ENCODE measurements at places on chromosomes 7 and 10.

DNA sequence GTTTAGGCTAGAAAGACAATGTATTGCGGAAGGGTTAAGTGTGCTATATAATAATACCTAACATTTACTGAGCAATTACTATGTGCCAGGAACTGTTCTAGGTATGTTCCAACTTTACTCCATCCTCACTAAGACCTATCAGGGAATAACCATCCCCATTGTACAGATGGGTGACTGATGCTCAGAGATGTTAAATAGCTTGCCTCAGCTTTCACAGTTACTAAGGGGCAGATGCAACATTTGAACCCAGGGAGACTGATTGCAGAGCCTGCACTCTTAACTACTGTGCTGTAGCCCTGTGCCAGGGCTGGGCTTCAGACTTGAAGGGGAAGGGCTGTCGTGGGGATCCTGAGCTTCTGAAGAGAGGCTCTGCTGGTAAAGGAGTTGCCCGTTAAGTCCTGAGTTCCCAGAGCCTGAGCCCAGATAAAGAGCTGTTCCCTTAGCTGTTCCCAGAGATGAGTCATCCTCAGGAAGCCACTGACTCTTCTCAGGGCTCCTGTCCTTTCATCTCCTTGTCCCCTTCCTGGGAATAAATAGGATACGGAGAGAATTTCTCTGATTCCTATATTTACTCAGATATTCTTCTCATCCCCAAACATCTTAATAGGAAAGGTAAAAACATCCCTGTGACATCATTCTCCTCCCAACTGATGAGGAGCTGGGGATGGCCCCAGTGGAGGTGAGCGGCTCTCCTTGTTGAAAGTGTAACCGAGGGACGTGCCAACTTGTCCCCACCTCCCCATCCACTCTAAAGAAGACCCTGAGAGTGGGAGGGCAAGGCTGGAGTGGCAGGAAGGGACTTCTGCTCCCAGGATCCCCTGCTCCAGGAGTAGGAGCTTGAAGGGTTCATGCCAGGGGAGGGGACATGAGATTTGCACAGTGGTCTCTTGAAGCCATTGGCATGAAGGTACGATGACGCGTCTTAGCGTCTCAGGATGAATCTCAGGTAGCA is 28.0 kb upstream of the HABP2 start:
- no peak for DNase-seq

GRCh38 chr10:80473692-80474596 is 19.8 kb downstream of the TSPAN14 start:
- DNase-seq: no peak

DNA sequence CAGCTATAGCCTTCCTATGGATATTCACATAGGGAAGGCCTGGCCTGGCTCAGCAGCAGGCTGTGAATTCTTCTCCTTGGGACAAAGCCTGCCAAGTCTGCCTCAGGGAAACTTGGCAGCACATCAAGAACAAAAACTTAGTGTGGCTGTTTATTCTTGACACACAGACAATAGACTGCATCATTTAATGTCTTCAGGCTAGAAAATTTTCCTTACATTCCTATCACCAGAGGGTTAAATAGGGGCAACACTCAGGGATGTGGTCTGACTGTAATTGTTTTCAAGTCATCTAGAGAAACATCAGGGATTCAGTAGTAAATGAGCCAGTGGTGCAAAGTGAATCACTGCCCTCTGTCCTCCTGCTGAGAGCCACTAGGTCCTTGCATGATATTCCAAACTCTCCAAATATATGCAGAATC is 137.3 kb downstream of the SEMA3C start:
- no peak for DNase-seq

- no peak for DNase-seq
Measured at GRCh38 chr10:113084031-113084430, 134.0 kb downstream of the TCF7L2 start.

DNA sequence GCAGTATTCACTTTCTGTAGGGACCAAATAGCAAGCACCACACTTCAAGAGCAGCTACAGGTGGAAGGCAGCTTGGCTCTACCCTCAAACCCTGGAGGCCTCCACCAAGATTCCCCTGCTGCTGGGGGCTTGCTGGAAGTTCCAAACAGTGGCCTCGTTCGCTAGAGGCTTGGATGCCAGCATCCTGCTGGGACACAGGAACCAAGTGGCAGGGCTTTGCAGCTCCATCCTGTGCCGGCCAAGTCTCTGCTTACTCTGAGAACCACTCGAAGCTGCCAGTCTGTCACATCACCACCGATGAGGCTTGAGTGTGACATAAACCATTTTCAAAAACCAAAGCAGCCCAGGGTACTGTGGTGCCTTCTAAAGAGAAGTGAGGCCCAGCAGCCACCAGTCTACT is 69.2 kb upstream of the UNC5B start:
- no peak for DNase-seq

DNA sequence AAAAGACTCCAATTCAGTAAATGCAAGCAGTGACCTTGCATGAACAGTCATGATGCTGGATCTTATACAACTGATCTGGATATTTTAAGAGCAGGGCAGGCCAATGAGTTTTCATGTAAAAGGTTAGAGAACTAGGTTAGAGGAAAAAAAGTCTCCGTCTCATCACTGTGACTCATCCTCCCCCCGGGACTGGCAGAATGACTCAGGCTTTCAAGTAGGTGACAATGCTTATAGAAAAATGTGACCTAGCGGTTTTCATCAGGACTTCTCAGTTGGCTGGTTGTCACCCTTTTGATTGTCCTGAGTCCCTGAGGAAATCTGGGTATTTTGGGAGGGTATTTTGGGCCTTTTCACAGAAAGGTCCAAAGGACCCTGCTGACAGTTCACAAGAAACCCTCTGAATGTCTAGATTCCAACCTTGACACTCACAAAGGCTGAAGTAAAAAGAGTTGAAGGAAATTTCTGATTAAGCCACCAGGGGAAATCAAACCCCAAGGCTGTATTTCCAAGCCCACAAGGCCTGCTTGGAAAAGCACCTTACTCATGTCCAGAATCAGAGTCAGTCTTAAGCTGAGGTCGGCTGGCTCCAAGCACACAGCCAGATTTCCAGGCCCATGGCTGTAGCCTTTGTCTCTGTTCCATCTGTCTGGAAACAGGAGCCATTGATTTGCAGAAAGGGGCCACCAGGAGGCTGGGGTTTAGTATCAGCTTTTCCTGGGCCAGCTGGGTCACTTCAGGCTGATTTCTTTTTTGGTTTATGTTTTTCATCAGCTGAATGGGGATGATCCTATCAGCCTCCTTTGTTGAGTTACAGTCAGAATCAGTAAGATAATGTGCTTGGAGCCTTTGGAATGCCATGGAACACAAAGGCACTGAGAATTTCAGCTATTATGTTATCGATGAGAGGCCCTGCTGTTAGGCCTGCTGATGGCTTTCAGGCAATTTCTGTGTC is 226.4 kb upstream of the HABP2 start:
- peak; percentile 82 for DNase-seq

DNA sequence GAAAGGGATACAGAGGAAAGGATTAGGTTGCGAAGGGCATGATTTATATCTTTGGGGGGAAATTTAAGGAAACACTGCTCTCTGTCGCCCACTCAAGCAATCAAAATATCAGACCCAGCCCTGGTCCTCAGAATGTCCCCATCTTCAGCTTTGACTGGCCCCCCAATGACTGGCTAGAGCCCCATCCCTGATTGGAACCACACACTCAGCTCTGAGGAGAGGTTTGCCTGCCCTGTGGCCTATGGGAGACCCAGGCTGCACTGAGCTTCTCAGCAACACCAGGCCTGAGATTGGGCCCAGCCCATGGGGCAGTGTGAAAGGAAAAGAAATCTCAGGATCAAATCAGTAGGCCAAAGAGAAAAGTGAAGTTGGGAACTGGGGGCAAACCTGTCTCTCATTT is 69.5 kb downstream of the ADCYAP1R1 start:
- no peak for DNase-seq

- DNase-seq: no peak
Measured at GRCh38 chr10:122974023-122974422, 6.2 kb upstream of the PSTK start.

DNA sequence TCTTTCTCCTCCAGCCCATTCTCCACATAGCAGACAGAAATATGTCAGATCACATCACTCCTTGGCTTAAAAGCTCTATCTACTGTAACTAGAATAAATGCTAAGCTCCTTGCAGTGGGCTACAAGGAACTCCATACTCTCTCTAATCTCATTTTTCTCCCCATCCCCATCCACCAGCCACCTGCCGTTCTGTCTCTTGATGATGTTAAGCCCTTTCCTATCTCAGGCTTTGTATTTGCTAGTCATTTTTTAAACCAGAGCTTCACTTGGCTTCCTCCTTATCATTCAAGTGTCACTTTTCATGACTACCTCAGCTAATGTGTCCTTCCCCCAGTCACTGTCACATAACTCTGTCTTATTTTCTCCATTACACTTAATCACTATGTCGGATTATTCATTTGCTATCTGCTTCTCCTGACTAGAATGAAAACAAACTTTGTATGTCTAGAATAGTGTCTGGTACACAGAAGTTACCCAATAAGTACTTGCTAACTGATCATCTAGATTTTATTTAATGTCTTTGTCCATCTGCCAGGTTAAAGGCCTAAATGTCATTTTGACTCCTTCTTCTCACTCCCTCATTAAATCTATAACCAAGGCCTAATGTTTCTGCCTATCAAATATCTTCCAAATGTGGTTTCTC is 87.2 kb upstream of the RPA3 start:
- DNase-seq: no peak

DNA sequence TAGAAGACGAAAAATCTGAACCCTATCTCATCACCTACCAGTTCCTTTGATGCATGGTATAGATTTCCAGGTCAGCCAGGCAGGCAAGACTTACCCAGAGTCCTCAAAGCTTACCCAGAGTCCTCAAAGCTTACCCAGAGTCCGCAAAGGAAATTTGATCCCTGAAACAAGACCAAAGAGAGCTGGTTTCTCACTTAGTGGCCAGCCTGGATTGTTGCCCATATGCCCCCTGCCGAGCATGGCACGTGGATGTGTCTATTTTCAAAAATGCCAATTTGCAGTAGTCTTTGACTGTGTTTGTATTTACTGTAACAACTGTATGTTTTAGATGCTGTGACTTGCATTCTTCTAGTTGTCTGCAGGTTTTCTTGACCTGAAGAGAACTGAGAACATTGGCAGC is 120.2 kb upstream of the STARD3NL start:
- DNase-seq: no peak

- DNase-seq: no peak
Measured at GRCh38 chr10:113950268-113950667, 93.4 kb upstream of the ADRB1 start.

DNA sequence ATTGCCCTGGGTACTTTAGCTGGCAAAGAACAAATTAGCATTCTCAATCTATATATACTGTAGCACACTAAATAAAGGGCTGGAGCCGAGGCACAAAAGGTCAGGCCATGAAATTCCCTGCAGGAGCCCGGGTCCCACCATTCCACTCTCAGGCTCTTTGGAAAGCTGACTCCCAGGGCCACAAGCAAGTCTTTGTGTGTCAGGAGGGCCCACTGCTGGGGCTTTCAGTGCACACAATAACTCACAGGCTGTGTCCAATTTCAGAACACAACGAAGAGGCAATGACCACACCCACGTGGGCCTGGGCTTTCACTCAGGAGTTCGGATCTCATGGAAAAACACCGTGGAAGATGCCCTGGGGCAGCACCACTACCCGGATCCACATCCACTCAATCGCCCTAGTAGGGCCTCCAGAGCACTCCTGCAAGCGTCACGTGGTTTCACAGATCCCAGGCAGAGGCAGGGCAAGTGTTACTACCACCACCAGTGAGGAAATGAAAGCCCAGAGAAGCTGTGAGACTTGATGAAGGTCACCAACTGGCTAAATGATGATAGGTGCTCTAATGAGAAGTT is 60.3 kb downstream of the COBL start:
- no peak for DNase-seq

GRCh38 chr10:75712242-75712880 is 280.9 kb downstream of the LRMDA start:
- peak; percentile 15 for DNase-seq

GRCh38 chr7:16652888-16653287 is 6.9 kb downstream of the BZW2 start:
- no peak for DNase-seq

DNA sequence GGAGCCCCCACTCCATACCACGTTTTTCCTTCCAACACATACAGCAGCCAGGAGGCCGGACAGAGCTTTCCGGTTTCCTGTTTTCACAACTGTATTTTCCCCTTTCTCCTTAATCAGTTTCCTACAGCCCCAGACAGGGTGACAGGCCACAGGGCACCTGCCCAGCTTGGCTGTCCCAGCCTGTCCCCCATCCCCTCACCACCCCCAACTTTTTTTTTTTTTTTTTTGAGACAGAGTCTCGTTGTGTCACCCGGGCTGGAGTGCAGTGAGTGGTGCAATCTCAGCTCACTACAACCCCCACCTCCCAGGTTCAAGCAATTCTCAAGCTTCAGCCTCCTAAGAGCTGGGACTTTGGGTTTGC is 10.3 kb upstream of the HSPB1 start:
- peak; percentile 83 for DNase-seq

GRCh38 chr10:124059551-124059950 is 33.8 kb downstream of the CHST15 start:
- DNase-seq: no peak

- DNase-seq: no peak
Measured at GRCh38 chr7:133910761-133911160, 216.4 kb upstream of the LRGUK start.

DNA sequence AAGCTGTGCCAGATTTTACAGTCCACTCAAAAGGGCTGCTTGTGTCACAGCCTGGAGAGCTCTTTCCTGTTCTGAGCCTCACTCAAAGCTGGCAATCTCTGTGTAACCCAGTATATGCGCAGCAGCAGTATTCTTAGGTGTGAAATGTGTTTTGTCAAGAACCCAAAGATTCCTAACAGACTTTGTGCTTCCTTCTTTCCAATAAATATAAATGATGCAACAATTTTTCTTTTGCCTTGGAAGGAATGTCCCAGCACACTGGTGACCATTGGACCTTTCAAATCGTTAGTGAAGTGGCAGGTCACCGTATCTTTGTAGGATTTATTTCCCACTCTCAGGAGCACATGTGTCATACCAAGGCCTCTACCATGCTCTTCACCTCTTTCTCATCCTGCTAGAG is 5.6 kb upstream of the ZC3HAV1 start:
- DNase-seq: no peak

DNA sequence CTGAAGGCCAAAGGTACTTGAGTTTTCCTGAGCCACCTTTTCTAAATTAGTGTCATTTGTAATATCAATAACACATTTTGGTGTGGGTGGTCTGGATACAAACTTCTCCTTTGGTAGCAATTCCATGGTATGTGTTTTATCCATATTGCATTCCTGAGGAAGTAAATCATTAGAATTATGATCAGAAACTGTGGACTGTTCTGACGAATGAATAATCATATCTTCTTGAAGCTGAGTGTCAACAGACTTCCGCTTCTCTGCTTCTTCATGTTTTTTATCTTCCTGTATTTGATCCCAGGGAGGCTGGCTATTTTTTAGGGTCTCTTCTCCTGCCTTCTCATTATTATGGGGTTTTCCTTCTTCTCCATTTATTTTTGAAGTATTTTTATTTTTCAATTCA is 81.4 kb downstream of the NRBF2 start:
- no peak for DNase-seq

Data from hematopoietic multipotent progenitor cell (in vitro differentiated cells).